Thyroid gland (tissue), 4 donors: ENCODE measurements at places on chromosomes 2 and 18. TPM values are rescaled to one million over a fixed set of nuclear protein-coding genes. Genes with fewer than 3 reads are reported as not detected.

- H3K36me3 ChIP-seq = no peaks in the 10 kb centered on the region
- H3K4me1 ChIP-seq = no peaks in the 10 kb centered on the region
- no peak for DNase-seq
- H3K27me3 ChIP-seq = no peaks in the 10 kb centered on the region
- no peak overlapping the region for H3K27ac ChIP-seq
Observed at GRCh38 chr18:27073404-27073830, 111.7 kb downstream of the CHST9 start.

- H3K36me3 ChIP-seq = no peaks in the 10 kb centered on the region
- H3K27ac ChIP-seq = no peak overlapping the region
- H3K4me3 ChIP-seq = no peak overlapping the region
- peaks cover 9% of the 10 kb centered on the region for H3K4me1 ChIP-seq
- no peak for DNase-seq
Observed at GRCh38 chr2:105925390-105925789, 180.7 kb downstream of the NCK2 start.

DNA sequence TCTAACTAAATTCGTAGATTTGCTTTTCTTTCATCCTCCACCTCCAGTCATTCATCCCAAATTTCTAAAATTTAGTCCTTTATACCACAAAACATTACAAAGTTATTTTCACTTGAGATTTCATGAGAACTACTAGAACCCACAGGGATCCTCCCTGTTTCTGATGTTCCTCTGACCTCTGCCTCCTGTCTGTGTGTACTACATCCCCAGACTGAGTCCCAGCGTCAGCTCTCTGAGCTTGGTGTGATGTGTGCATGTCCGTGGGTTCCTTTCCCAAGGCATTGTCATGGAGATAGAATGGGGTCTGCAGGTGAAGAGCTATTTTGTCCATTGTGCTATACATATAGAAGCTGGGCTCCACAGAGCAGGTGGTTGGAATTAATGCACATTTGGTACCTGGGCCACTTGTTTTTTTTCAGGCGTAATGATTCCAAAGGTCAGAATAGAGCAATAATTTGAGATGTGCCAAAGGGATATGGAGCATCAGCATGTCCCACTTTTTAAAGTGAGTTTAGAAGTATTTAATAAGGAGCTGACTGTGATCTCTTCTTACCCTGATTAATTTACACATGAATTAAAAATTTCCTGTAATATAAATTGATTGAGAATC, 151.2 kb upstream of the BOD1L2 start:
- H3K4me1 ChIP-seq = no peaks in the 10 kb centered on the region
- no peak for DNase-seq
- H3K27me3 ChIP-seq = no peaks in the 10 kb centered on the region
- no peak overlapping the region for H3K4me3 ChIP-seq
- no peaks in the 10 kb centered on the region for H3K36me3 ChIP-seq
- H3K27ac ChIP-seq = no peak overlapping the region

GRCh38 chr2:150690870-150691269, 203.4 kb upstream of the RND3 start:
- DNase-seq = no peak
- no peak overlapping the region for H3K4me3 ChIP-seq
- H3K27me3 ChIP-seq = no peaks in the 10 kb centered on the region
- no peaks in the 10 kb centered on the region for H3K36me3 ChIP-seq
- H3K4me1 ChIP-seq = no peaks in the 10 kb centered on the region

The ATIC gene
- 27.8 TPM for total RNA-seq

DNA sequence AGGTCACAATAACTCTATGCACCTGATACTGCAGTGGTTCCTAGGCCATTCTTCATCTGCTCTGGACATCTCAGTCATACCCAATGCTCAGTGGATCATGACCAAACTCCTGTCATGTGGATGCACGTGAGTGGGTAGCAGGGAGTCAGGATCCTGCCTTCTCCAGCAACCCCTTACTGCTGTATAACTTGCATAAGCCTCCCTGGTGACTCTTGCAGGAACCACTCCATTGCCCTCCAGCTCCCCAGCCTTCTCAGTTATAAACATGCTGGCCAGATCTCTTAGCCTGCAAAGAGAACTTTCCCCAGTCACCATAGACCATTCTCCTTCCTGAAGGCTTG, 98.6 kb upstream of the ZNF397 start:
- H3K4me1 ChIP-seq = peaks cover 8% of the 10 kb centered on the region
- DNase-seq = peak; percentile 51
- H3K36me3 ChIP-seq = no peaks in the 10 kb centered on the region
- no peak overlapping the region for H3K27ac ChIP-seq
- no peak overlapping the region for H3K4me3 ChIP-seq
- no peaks in the 10 kb centered on the region for H3K27me3 ChIP-seq

The MEX3C gene
- total RNA-seq = 30.6 TPM
